Kidney (tissue), 22 donors: ENCODE measurements at places on chromosomes 5 and 9. TPM values are rescaled to one million over a fixed set of nuclear protein-coding genes. Genes with fewer than 3 reads are reported as not detected.
A peak's percentile ranks its signal among the peaks of the same experiment; 100 is the strongest.

Gene VLDLR
- 24.2 TPM for total RNA-seq

Gene PCDHGA4
- total RNA-seq, result 3.9 TPM

- no peaks in the 10 kb centered on the region for H3K4me1 ChIP-seq
- H3K36me3 ChIP-seq, result no peaks in the 10 kb centered on the region
- H3K27me3 ChIP-seq, result no peaks in the 10 kb centered on the region
- no peak for DNase-seq
Observed at GRCh38 chr5:179143446-179143845, 83.3 kb downstream of the ZNF354C start.

DNA sequence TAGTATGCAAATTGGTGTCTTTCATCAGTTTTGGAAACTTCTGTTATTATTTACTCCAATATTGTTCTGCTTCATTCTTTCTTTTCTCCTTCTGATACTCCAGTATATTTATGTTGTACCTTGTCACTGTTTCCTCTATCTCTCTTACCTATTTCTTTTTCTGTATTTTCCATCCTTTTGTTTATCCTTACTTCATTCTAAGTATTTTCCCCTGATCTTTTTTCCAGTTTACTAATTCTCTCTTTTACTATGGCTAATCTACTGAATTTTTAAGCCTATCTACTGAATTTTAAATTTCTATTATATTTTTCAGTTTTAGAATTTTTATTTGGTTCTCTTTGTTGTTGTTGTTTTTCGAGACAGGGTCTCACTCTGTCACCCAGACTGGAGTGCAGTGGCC, 7.4 kb downstream of the SMIM3 start:
- DNase-seq, result no peak
- no peak overlapping the region for H3K4me3 ChIP-seq
- peaks cover 35% of the 10 kb centered on the region for H3K4me1 ChIP-seq
- H3K27ac ChIP-seq, result no peak overlapping the region

DNA sequence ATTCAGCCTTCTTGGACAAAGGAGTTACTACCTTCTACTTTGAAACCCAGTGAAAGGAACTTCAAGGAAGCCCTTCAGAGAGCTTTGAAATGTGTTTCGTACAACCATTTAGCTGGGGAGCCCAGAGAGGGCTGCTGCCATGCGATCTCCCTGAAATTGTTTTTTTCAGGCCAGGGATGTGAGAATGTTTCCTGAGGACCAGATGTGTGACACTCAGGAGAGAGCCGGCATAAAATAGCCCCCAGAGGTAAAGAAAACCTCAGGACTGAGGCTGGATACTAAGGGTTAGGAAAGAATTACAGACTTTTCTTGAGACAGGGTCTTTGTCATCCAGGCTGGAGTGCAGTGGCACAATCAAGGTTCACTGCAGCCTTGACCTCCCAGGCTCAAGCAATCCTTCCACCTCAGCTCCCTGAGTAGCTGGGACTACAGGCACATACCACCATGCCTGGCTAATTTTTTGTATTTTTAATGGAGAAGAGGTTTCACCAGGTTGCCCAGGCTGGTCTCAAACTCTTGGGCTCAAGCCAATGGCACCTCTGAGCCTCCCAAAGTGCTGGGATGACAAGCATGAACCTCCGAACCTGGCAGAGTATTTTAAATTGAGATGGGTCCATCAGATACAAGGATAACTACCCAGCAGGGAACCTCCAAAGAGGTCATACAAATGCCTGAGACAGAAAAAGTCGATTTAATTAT, 8.4 kb downstream of the RPL37 start:
- H3K4me3 ChIP-seq, result no peak overlapping the region
- no peaks in the 10 kb centered on the region for H3K4me1 ChIP-seq
- DNase-seq, result no peak
- H3K27ac ChIP-seq, result no peak overlapping the region

DNA sequence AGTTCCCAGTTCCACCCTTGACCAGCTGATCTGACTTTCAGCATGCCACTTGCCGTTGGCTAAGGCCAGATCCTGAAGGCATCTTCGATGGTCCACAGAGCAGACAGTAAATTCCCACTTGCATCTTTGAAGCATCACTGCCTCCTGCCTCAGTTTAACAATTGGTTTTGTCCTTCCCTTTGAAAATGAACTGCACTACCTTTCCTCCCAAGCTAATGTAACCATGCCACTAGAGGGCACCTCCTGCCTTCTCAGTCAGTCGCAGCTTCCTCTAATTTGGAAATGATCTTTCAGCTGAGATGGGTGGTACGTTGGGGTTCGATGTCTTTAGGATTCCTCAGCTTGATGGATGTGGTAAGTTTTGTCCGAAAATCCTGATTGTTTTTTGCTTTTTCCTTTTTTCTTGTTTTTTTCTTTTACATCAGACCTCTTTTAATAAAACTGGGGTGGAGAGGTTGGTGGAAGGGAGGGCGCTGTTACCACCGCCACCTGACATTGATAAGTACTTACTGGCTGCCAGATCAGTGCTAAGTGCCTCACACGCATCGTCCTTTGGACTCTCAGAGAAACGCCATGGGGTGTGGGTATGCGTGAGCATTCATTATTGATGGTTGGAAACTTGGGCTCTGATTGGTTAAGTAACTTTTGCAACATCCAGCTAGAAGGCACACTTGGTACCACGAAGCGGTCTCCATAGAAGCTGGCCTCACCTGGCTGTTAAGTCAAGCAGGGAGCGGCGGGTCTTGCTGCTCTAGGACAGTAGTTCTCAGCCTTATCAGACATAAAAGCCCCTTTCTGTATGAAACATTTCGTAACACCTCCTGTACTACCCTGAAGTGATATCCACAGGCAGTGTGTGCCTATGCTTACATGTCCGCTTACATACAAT, 16.9 kb downstream of the PTTG1 start:
- no peaks in the 10 kb centered on the region for H3K36me3 ChIP-seq
- no peak overlapping the region for H3K27ac ChIP-seq
- DNase-seq, result peak; percentile 67
- H3K4me1 ChIP-seq, result peaks cover 2% of the 10 kb centered on the region

Gene IFNK
- not detected for total RNA-seq

GRCh38 chr5:126195410-126196100, 227.7 kb upstream of the GRAMD2B start:
- H3K4me3 ChIP-seq, result no peak overlapping the region
- H3K27me3 ChIP-seq, result no peaks in the 10 kb centered on the region
- H3K36me3 ChIP-seq, result no peaks in the 10 kb centered on the region
- no peaks in the 10 kb centered on the region for H3K4me1 ChIP-seq
- no peak for DNase-seq

DNA sequence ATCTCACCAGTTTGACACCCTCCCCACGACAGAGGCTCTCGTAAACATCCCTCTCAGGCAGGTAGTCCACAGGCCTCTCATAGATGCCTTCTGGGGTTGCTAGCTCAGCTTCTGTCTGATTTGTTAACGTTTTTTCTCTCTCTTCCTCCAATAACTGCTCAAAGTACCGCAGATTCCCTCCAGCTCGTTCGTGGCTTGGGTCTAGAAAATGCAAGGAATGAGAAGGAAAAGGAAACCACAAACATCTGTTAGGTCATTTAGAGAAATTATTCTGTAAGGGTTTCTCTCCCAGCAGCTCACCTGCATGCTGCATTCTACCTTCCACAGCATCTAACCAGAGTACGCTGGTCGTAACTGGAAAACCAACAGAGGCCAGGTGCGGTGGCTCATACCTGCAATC, 18.5 kb downstream of the P4HA2 start:
- H3K27ac ChIP-seq, result no peak overlapping the region
- no peak overlapping the region for H3K4me3 ChIP-seq
- peaks cover 66% of the 10 kb centered on the region for H3K36me3 ChIP-seq
- no peaks in the 10 kb centered on the region for H3K4me1 ChIP-seq
- no peaks in the 10 kb centered on the region for H3K27me3 ChIP-seq
